Cerebellar nuclear complex (tissue), 1 donor: ENCODE measurements at places on chromosomes 7 and 10.

- DNase-seq, result no peak
Observed at GRCh38 chr7:28774261-28774988, 183.7 kb downstream of the TRIL start.

- DNase-seq, result no peak
Observed at GRCh38 chr7:155787171-155787851, 25.0 kb downstream of the SHH start.

- DNase-seq, result no peak
Observed at GRCh38 chr7:29593459-29593858, 29.8 kb downstream of the PRR15 start.

GRCh38 chr7:10579561-10579960, 394.1 kb upstream of the PHF14 start:
- no peak for DNase-seq

DNA sequence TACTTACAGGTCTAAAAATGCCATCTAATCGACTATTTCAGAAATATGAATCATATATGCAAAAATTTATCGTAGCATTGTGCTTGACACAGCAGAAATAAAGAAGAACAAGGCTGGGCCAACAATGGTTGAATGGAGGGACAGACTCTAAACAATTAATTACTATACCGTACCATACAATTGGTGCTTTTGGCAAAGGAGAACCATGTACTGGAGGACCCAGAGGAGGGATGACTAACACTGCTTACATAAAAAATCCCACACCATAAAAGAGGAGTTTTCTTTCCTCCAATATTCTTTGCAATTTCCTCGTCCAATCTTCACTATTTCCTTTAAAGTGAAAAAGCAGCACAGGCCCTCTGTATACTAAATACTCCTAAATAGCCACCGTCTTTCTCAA, 94.1 kb downstream of the SGMS1 start:
- DNase-seq, result no peak

DNA sequence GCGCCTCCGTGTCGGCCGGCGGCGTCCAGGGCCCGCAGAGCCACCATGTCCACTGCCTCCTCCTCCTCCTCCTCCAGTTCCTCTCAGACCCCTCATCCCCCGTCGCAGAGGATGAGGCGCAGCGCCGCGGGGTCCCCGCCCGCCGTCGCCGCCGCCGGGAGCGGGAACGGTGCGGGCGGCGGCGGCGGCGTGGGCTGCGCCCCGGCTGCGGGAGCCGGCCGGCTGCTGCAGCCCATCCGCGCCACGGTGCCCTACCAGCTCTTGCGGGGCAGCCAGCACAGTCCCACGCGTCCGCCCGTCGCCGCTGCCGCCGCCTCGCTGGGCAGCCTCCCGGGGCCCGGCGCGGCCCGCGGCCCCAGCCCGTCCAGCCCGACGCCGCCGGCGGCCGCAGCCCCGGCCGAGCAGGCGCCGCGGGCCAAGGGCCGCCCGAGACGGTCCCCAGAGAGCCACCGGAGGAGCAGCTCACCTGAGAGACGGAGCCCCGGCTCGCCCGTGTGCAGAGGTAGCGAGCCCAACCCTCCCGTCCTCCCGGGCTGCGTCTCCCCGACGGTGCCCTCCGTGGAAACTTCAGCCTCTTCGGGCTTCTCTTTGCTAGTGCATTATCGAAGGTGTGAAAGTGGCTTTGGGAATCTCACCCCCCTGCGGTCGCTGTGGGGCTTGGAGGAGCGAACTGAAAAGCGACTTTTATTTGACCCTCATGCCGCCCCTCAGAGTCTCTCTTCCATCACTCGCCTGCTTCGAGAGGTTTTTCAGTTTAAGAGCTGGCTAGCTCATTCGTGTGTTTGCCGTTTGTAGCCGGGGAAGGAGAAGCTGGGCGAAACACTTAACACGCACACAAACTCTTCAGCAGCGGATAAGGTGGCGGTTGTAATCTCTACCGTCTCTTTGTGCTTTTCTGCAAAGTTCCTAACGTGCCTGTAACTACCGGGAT, 975 bp downstream of the GLCCI1 start:
- no peak for DNase-seq

DNA sequence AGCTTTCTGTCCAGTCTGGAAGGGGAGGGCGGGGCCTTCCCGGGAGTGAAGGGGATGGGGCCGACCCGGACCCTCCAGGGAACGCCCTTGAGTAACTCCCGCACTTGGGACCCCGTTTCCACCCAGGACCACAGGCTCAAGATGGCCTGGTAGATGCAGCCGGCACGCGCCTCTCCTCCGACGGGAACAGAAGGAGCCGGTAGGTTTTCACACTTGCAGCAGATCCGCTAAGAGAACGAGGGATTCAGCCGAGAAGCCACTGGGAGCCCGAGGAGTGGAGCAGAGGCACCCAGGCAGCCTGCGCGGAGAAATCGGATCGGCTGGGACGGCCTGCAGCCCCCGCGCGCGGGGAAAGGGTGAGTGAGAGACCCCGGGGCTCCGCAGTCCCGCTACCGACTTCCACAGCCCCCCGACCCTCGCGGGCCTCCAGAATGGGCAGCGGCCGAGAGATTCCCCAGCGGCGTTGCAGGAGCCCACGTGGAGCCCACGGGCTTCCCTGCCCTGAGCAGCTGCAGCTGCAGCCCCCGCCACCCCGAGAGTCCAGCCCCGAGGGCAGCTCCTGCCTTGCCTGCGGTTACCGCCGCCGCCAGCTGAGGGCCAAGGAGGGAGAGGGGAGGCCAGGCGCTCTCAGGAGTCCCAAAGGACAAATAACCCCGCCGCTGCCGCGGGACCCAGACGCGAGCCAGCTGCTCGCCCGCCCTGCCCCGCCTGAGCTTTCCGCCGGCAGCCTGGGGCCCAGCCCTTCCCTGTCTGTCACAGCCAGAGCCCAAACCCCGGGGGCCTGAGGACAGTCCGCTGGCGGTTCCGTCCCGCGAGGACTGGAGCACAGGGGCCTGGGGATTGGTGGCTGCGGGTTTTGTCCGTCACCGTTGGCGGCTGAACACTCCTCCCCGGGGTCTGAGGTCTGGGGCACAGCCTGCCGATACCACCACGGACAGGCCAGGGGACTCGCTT, 21.8 kb downstream of the IFT22 start:
- no peak for DNase-seq

GRCh38 chr10:87753995-87754866, 63.8 kb downstream of the ATAD1 start:
- DNase-seq, result no peak

DNA sequence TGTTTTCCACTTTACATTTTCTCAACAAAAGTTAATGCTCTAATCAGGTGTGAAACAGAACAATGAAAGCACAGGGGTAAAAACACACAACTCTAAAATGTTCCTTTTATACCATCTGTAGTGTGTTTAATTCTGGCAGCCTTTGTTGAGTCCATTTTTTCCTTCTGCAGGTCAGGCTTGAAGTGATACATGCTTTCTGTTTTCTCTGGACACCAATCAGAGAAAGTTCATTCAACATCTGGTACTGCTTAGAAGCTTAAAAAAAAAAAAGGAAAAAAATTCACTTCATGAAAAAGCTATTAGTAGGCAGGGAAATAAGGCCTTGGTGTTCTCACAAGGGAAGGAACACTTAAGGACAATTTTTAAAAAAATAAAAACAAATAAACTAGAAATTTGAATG, 231.3 kb upstream of the RHOBTB1 start:
- no peak for DNase-seq

DNA sequence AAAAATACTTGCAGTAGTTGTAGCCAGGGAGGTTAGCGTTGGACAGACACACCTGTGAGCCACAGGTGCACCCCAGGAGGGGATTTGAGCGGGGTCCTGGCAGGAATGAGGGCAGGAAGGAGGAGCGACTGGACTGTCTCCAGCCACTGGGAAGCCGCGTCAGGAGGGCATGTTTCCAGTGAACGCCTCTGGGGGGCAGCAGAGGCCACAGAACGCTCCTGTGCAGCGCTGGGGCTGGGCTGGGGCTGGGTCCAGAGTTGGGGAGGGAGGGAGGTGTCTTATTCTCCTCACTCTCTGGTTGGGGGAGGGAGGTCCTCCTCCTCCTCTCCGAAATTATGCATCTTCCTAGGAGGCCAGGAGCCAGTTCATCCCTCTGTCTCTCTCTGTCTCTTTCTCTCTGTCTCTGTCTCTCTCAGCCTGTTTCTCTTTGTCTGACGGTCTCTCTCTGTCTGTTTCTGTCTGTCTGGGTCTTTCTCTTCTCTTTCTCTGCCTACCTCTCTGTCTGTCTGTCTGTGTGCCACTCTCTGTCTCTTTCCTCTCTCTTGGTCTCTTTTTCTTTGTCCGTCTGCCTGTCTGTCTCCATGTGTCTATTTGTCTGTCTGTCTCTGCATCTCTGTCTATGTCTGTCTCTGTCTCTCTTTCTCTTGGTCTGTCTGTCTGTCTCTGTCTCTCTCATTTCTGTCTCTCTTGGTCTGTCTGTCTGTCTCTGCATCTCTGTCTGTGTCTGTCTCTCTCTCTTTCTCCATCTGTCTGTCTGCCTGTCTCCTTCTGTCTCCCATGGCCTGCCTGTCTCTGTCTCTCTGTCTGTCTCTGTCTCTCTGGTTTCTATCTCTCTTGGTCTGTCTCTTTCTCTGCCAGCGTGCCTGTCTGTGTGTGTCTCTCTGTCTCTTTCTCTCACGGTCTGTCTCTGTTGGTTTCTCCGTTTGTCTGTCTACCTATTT, 9.9 kb upstream of the PSMG3 start:
- DNase-seq, result no peak

DNA sequence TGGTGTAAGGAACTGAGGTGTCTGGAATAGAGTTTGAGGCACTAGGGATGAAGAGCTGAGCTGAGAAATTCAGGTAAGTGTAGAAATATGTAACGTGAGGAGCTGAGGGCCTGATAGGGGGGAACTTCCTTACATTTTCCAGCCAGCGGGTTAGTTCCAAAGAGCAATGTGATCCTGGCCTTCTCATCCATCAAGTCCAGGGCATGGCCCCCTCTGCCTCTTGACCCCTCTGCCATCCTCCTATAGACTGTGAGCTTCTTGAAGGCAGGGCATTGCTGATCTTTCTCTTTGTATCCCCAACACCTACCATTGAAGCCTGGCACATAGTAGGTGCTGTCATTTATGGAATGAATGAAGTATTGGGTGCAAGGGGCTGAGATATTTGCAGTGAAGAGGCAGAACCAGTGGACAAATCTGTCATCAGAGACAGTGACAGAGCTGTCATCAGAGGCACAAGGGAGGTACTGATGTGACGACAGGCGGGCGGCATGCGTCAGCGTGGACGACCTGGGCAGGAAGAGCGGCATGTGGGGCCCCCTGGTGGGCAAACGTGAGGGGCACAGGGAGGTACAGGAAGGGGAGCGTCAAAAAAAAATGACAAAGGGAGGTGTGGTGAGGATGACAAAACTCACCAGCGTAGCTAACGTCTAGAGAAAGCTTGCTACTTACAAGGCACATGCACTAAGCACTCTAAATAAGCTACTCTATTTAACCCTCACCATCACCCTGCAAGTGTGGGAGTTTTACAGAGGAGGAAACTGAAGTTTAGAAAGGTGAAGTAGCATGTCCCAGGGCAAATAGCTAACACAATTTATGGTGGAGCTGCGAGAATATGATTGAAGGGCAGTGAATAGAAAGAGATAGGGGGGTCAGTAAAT, 5.2 kb upstream of the CAMK2G start:
- no peak for DNase-seq

DNA sequence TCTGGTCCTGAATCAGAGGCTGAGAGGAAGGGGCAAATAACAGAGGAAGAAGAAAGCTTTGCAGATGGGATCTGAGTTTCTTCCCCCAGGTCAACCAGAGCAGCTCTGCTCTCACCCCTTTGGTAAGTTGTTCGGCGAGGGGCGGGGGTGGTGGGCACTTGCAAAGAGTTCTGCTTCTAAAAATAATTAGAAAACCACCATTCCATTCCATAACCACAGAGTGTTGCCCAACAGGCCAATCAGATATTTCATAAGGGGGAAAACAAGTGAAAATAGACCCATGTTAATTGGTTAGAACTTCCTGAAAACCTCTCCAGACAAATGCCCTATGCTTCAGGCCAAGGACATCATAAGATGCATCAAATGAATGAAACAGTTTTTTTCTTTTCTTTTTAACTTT, 43.6 kb upstream of the R3HCC1L start:
- no peak for DNase-seq

DNA sequence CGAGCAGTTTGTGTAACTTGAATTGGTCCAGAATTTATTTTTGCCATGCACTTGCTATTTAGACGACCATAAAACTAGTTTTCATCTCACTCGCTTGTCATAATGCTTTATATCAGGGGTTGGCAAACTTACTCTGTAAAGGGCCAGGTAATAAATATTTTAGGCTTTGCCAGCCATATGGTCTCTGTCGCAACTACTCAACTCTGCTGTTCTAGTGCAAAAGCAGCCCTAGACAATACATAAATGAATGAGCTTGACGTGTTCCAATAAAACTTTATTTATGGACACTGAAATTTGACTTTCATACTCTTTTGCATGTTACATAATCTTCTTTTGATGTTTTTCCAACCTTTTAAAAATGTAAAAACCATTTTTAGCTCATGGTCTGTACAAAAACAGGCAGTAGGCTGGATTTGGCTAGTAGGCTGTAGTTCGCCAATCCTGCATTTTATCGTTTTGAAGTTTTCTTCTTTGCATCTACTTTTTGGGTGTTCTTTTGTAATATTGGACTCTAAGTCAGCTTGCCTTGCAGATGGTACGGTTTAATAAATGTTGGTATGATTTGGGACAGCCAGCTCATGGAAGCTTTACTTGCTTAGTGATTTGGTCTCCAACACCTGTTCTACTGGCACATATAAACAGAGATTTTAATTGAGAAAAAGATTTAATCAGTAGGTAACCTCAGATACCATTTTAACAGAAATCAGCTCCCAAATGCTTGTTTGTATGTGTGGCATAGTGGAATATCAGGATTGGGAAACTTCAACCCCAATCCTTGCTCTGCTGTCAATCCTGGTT, 25.6 kb downstream of the SND1 start:
- no peak for DNase-seq

DNA sequence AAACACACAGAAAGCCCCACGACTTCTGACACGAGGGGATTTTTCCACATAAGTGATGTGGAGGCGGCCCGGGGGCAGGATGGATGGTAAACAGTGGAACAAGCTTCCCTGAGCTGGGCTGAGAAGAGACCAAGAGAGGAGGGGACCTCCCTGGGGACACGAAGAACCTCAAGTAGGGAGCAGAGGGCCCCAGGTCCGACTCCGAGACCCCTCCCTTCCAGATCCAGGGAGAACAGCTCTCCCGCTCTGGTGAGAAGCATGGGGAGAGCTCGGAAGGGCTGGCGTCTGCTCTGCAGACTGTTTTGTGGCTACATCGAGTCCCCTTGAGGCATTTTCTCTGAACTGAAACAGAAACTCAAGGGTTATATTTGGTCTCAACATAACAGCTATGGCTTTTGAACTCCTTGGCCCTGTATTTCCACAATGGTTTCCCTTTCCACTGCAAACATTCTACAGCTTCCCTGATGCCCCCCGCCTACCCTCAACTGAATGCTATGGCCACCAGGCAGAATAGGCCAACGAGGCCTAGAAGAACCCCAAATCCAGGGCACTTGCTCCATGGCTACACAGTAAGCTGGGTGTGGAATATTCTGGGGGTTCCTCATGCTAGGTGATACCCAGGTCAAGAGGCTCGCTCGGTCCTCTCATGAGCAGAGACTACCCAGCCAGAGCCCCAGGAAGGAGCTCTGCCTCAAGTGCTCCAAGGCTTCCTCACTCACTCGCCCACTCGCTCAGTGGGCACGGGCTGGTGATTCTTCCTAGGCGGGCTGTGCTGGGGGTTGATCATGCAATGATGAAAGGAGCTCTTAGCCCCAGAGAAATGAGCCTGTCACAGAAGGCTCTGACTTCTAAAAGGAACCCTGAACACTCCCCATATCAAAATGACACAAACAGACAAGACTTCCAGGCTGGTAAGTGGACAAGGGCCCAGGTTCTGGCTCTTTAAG, 47.5 kb downstream of the FAM53B start:
- no peak for DNase-seq

- DNase-seq, result no peak
Observed at GRCh38 chr10:1961989-1962388, 224.7 kb upstream of the ADARB2 start.

- no peak for DNase-seq
Observed at GRCh38 chr7:38187794-38188440, 9.9 kb downstream of the STARD3NL start.
